Kidney tubule cell (primary cell): ENCODE measurements at places on chromosomes 13 and 19.

GRCh38 chr19:35000338-35000646 lies 169 bp downstream of the GRAMD1A start:
- DNase-seq = no peak

DNA sequence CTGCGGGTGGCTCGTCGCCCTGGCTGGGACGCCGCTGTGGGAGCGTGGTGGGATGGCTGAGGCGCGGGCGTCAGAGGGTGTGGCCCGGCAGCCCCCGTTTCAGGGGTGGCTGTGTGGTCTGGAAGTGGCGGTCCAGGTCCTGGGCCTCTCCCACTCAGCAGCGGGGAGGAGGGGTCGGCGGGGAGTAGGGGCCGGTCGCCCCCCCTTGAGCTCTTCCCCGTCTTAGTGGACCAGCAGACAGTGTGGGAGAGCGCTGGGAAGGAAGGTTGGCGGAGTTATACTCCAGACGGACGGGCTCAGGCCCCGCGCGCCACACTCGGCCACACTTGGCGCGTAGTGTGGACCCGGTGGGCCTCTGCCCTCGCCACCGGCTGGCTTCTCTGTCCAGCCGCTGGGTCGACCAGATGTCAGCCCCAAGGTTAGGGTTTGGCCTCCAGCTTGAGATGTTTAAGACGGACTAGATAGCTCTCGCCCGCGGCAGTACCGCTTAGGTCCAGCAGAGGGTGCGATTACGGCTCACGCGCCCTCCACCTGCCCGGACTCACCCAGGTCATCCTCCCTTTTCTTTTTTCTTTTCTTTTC lies 21.7 kb upstream of the ZNF429 start:
- DNase-seq = peak; percentile 18

GRCh38 chr19:51568456-51568855 lies 2.6 kb upstream of the ZNF175 start:
- DNase-seq = no peak

DNA sequence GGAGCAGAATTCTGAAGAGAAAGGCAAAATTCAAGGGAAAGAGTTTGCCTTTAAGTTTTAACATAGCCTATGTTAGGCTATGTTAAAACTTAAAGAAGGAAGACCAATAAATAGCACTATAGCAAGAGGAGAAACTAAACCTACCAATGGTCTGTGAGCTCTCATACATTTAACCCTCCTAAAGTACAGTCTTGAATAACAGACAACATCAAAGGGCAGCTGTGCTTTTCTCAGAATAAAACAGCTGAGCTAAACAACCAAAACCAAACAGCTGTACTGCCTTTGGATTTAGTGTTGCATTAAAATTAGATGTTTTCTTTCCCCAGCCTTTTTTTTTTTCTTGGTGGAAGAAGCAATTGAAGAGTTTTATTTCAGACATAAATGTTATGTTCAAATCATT lies 34.0 kb downstream of the KLF5 start:
- no peak for DNase-seq

DNA sequence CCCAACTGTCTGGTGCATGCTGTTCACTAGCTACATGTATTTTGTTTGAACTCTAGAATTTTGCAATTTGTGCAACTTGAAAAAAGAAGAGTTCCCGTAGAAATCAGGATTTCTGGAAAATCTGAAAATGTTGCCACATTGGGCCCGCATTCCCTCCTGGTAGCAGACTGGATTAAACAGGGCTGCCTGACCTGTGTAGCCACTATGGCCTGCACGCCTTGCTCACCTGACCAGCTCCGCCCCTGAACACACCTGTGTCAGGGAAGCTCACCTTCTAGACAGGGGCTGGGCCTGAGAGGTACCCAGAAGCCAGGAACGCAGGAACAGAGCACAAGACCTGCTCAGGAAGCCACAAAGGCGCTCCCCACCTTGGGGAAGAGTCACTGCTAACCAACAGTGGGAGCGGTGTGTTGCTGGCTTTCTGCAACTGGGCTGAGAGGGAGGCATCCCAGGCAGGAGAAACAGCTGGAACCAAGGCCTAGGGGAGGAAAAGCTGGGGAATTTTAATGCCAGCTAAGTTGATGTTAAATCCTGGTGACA lies 106.5 kb downstream of the UQCRFS1 start:
- no peak for DNase-seq

GRCh38 chr13:37067874-37068273 lies 8.4 kb upstream of the SUPT20H start:
- DNase-seq = no peak

GRCh38 chr19:10044390-10044789 lies 31.1 kb downstream of the RDH8 start:
- no peak for DNase-seq

- DNase-seq = peak; percentile 39
Measured at GRCh38 chr19:6229951-6230712, 49.6 kb downstream of the MLLT1 start.

DNA sequence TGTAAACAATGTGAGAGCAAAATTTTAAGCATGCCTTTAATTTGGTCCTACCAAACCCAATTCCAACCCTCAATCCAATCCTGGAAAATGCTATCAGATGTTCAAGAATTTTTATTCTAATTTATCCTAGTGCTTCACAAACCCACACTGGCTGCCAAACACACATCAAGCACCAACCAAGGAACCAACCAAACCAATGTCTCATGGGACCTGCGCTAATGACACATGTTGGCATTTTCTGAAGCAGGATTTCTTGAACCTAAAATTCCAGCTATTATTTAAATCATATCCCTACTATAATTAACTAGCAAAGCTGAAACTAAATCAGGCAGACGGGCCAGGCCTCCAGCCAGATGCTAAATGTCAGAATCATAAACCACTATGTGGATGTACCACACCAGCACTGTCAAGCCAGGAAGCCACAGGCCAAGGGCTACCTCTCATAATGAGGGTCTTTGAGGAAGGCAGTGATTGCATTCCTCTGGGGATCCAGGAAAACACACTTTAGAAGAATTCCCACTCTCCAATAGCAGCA lies 5.8 kb downstream of the LATS2 start:
- DNase-seq = no peak

- DNase-seq = no peak
Measured at GRCh38 chr13:104461049-104461448, 1394.8 kb upstream of the SLC10A2 start.

- DNase-seq = no peak
Measured at GRCh38 chr19:55440411-55441105, 2.5 kb downstream of the SHISA7 start.

- no peak for DNase-seq
Measured at GRCh38 chr13:73993661-73994060, 140.5 kb downstream of the KLF12 start.

DNA sequence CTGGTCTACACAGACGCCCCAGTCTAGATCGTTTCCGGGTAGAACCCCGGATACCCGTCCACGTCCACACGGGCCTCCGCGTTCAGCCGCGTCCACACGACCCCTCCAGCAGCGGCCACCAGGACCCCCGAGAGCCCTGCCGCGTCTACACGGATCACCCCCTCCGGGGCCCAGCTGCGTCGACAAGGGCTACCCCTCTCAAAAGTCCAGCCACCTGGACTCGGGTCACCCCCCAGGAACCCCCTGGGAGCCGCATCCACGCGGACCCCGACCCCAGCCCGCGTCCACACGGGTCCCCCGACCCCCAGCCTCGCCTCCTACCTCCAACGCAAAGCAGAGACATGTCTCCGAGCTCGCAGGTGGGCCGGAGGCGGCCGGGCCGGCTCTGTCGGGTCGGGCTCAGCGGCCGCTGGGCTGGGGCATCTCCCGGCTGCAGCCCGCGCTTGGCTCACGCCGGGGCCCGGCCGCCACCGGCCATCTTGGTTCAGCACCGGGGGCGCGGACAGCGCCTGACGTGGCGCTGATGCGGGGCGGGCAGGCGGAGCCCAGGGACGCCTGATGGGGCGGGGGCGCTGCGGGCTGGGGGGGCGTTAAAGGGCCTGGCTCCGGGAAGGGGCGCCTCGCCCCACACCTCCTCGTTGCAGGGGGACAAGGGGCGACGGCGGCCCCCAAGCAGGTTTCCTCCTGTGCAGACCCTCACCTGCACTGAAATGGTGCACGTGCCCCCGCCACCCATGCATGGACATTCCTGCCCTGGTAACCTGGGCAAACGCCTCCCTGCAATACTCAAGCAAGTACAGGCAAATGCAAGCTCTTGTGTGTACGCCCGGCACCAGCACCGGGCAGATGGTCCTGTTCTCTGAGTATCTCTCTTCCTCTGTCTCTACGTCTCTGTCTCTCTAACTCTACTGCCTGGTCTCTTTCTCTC lies at the start of gene UNC13A:
Gene UNC13A, minus strand, starts transcription at position 498 of the 928 bp plus-strand sequence. Its CDS starts 155 bp downstream, at position 343.
- DNase-seq = no peak

DNA sequence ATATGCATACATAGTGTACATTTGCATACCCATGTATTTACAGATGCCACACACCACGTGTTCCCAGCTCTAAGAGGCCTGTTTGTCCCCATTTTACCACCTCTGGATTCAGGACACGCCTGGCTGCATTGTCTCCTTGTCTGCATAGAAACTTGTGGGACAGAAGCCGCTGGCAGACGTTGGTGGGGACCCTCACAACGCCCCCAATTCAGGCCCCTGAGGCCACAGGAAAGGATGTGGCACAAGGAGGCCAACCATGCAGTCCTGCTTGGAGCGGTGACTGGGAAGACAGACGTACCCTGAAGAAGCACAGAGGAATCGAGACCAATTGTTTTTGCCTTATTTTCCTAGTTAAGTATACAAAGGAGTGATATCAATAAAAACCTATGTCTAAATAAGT lies 96.1 kb downstream of the ANKRD10 start:
- no peak for DNase-seq

DNA sequence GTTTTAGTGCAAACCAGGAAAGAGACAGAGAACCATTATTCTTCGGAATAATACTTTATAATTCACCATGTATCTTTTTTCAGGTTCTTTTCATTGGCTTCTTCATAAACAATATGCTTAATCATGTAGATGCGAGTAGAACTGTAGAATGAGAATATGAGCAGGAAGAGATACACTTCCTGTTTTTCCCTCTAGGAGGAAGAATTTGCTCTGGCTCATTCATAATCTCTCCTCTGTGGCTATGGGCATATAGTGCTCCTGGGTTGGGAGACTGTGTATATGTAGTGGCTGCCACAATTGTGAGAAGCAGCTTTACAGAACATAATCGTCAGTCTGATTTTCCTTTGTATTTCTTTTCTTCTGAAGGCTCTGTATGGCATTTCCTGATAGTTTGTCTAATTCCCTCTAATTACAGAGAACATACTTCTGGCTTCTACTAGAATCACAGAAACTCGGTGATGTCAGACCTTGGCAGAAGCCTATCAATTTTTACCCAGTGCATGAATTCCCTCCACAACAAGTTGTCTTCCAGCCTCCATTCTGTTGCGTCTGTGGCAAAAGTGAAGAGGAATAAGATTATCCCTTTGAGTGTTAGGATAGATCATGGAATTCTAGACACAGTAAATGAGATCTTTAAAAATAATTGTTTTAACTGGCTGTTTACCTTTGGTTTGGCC lies 2.9 kb upstream of the DCLK1 start:
- no peak for DNase-seq

- DNase-seq = peak; percentile 16
Measured at GRCh38 chr19:19067276-19068072, 3.7 kb downstream of the SLC25A42 start.

- DNase-seq = peak; percentile 76
Measured at GRCh38 chr13:23673354-23673753, 103.1 kb downstream of the TNFRSF19 start.
